ENCODE measurements at places on chromosomes 4 and X.

DNA sequence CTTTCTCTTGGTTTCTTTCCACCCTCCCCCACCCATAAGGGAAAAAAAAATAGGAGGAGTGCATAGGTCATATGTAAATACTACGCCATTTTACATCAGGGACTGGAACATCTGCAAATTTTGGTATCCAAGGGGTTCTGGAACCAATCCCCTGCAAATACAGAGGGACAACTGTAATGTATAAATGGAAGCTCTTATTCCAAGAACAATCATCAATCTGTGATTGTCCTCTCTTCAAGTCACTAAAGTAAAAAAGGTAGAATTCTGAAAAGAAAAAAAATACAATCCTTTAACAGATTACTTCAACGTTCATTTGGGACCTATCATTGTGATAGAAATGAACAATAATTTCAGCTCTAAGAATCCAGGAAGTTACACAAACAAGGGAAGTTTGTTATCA, 13.6 kb downstream of the PPA2 start:
- DNase-seq = no peak

DNA sequence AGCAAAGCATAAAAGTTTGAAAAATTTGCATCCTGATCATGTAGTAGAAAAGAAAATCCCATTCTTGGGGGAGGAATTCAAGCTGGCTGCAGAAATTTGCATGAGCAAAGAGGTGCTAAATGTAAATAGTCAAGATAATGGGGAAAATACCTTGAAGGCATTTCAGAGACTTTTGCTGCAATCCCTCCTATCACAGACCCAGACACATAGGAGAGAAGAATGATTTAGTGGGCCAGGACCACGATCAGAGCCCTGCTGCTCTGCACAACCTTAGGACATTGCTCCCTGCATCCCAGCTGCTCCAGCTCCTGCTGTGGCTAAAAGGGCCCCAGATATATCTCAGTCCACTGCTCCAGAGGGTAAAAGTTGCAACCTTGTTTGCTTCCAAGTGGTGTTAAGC, 1439.7 kb upstream of the AGA start:
- no peak for DNase-seq

- DNase-seq = no peak
Observed at GRCh38 chr4:33685939-33686338, 2558.4 kb downstream of the ARAP2 start.

GRCh38 chrX:132671229-132671641, 182.4 kb upstream of the MBNL3 start:
- DNase-seq = no peak

- no peak for DNase-seq
Observed at GRCh38 chr4:187780070-187780469, 215.5 kb upstream of the ZFP42 start.

DNA sequence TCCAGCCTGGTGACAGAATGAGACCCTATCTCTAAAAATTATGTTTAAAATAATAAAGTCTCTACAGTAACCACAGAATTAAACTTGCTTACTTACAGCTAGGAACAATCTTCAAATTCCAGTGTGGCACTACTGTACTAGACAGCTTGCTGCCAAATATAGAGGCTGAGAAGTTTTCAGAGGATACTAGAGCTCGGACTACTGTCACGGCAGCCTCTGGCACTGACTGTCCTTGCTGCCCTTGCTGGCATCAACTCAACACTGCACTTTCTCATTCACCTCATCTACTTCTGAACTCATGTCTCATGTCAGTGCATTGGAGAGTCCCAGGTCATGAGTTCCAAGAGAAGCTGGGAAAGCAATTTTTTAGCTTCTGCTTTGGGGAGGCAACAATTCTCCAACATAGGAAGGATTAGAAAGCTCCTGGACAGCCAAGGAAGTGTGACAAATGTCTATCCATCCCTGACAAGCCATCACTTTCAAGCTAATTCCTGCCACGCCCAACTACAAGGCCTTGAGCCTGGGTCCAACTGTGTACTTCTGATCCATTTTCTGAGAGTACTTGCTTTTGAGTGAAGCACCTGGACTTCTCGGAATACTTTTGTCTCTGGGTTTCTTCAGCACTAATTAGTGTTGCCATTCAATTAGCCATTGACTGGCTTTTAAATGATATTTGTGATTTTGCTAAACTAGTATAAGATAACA, 98.6 kb upstream of the NR3C2 start:
- no peak for DNase-seq

- no peak for DNase-seq
Observed at GRCh38 chrX:43998374-43998773, 25.2 kb upstream of the NDP start.

- no peak for DNase-seq
Observed at GRCh38 chrX:80766916-80767315, 42.8 kb downstream of the BRWD3 start.

DNA sequence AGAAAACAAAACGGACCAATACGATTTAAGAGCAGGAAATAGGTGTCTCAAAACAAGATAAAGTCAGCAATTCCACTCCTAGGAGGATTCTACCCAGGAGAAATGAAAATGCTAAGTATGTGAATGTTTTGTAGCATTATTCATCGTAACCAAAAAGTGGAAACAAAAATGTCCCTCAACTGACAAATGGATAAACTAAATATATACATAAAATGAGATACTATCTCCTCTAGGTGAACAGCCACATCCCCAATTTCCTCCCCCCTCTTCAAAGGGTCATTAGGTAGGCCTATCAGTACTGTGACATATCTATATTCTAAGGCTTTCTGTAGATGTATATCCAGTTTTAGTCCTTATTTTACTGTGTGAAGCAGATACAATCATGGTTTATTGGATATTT, 18.0 kb downstream of the DDX3X start:
- no peak for DNase-seq

DNA sequence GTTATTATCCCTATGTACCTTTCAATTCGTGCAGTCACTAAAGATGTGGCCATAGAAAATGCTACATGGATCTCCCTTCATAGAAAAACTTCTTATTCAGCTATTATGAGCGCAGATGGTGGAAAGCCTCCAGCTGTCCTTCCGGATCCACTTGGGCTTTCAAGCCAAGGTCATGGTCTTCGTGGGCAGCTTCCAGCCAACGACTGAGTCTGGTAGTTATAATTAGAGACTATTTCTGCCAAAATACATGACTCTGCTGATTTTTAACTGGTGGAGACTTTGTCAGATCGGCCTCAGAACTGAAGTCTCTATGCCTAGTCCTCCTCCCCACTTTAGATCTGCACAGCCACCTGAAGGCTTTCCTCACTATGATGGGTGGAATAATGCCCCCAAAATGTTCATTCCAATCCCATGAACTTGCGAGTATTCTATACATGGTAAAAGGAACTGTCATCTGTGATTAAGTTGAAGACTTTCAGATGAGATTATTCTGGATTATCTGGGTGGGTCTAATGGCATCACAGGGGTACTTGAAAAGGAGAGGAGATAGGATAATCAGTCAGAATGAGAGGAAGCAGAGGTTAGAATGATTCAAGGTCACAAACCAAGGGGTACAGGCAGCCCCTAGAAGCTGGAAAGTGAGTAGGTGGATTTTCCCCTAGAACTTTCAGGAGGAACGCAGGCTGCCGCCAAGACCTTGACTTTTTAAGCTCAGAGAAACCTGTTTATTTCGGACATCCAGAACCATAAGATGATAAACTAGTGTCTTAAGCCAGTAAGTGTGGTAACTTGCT, 171.1 kb upstream of the CXCL13 start:
- DNase-seq = no peak

- DNase-seq = no peak
Observed at GRCh38 chrX:50799531-50799961, 14.4 kb downstream of the SHROOM4 start.

- no peak for DNase-seq
Observed at GRCh38 chr4:183747931-183748670, 89.0 kb downstream of the TRAPPC11 start.

DNA sequence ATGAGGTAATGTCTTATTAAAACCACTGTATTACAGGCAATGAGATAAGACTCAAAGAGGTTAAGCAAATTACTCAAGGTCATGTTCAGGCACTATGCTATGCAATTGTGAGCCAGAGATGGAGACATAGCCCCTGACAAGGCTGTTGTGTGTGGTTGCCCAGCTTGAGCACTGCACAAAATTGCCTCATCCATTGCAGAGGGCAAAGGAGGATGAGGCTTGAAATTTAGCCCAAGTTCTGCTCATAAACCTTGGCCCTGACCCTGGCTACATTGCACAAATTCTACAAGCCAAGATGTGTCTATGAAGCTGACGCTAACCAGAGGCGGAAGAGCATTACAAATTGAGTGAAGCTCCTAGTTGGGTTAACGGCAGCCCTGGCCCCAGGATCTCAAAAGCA, 65.6 kb upstream of the PGM2 start:
- no peak for DNase-seq

GRCh38 chr4:107650251-107650650, 69.8 kb downstream of the PAPSS1 start:
- no peak for DNase-seq

GRCh38 chr4:101596781-101597552, 193.6 kb upstream of the BANK1 start:
- DNase-seq = no peak
